ENCODE measurements at places on chromosomes 11 and 22.

- DNase-seq, result no peak
These were observed 735.3 kb upstream of the RAG2 start for GRCh38 chr11:37333345-37333744.

DNA sequence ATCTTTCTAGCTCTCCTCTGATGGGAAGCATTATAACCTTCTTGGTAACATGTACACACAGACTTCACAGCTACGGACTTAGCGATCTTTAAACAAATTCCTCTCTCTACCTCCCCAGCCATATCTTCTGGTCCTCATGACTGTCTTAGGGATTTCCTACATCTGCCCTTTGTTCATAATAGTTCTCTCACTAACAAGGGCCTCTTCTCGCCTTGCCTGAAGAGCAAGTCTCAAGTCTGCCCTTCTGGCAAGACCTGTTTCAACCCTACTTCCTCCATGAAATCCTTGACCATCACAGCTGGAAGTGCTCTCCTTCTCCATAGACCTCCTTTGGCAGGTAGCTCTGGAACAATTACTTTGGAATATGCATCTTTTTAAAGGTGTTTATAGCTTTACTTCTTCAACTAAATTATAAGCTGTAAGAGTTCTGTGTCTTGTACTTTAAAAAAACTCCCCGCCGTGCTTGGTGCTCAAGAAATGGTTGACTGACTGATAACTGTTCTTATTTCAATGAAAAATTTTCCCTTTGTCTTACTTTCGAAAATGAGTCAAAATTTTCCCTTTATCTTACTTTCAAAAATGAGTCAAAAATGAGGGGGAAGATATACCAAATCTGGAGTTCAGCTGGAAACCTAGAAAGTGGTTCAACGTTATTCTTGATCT lies 34.7 kb downstream of the SNX19 start:
- DNase-seq, result no peak

DNA sequence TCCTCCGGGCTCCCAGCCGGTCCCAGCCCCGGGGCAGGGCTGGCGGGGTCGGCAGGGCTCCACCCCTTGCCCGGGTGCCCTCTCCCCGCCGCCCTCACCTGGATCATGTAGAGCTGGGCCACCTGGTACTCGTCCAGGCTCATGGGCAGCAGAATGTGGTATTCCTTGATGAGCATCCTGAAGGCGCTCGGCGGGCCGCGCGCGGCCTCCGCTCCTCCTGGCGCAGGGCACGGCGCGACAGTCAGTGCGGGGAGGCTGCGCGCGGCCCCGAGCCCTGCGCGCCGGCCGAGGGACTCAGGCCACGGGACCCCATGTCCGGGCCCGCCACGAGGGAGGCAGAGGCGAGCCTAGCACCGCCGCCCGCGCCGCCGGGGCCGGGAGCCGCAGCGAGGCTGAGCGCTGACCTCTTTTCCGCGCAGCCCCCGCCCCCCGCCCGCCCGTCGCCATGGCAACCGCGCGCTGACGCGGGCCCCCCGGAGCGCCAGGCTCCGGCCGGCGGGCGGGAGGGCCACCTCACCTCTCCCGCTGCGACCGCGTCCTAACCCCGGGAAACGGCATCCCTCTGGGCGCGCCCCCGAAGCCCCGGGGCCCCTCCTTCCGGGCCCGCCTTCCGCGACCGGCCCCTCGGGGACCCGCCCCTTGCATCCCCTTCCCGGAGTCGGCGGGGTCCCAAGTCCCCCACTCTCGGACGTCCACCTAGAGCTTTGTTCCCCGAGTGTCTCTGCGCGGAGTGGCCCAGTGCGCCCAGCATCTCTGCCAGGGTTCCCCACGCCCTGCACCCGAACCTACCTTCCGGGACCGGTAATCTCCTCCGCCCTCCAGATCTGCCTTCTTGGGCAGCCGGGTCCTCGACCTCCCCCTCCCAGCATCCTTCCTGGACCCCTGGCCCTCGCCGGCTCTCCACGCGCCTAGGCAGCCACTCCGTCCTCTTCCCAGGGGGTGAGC lies 886 bp downstream of the PITPNM1 start:
- peak; percentile 71 for DNase-seq

DNA sequence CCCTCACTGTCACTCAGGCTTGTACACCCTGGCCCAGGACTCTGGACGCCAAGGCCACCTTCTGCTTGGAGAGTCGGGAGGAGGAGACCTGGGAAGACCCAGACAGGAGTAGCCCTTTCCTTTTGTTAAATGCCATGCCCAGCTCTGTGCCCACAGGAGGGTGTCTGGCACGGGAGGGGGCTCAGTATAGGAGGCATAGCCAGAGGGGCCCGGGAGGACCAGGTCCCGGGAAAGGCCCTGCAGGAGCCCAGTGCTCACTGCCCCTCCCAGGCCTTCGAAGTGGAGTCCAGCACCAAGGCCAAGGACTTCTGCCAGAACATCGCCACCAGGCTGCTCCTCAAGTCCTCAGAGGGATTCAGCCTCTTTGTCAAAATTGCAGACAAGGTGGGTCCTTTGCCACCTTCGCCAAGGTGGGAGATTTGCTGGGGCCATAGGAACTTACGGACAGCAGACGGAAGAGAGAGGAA lies 79.0 kb downstream of the MYO7A start:
- peak; percentile 19 for DNase-seq

GRCh38 chr11:86205421-86206336 lies 38.9 kb upstream of the EED start:
- no peak for DNase-seq

DNA sequence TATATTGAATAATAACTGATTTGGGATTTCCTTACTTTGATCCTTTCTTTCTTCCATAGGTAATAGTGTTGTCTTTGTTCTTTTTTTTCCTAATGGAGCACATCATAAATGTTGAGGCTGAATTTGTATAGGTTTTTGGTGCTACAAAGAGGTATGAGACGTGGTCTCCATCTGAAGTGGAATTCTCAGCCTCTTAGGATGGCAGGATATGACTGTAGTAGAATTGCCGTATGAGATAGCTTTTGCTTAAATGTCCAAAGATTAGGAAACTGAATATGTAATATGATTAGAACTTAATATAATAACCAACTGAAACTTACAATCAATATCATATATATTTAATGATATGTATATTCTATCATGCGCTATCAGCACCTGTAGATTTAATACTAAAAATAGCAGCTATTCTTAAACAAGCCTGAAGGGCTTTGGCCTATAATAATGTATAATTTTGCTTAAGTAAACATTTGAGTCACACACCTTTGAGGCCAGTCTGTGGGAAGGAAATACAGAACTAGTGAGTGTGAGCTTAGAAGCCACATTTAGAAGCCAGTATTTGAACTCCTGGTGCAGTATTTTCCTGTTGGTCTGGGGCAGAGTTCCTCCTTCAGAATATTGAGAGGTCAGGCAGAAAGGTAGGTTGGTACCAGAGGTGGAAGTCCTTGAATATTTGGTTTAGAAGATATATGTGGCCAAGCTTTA lies 62.6 kb downstream of the SWAP70 start:
- DNase-seq, result no peak

DNA sequence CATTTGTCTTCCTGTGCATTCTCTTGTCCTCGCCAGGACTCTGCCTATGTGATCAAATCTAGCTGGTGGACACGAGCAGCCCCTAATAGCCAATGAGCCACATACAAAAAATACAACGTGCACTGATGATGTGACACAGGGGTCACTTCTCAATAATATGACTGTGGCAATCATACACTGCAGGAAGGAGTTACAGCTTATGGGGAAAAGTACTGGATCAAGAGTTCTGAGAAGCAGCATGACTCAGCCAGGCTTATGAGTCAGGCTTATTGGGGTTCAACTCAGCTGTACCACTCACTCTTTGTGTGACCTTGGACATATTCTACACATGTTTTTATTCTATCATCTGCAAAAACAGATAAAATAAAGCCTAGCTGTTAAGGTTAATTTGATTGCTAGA lies 889.4 kb upstream of the TENM4 start:
- DNase-seq, result no peak

DNA sequence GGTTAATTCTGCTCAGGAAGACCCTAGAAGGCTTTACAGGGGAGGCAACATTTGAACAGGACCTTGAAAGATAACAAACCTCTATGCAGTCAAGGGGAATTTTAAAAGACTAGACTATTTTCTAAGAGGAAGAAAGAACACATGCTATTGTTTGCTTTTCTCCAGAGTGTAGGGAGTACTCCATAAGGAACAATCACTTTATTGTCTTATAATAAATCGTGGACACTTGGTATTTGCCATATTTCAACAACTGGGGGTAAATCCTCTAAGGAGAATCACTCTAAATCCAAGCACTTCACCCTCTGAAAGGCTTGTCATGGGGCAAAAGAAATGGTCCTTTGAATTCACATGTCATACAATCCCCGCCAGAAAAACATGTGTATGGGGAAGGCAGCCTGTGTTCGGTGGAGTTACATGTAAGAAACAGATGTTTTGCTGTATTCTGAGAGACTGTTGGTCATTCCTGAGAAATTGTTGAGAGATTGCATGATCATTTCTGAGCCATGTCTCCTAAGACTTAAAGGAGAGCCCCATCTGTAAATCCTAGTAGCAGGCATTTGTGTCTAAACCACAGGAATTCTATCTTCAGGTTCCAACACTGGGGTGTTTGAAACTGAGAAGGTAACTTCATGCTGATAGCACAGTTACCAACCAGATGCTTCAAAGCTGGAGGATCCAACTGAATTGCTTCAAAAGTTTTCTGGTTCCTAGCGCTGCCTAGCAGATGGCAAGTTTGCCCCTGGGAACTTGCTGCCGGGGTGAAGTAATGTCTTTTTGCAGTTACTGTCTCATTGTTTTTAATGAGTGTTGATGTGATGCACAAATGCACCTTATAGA lies 66.8 kb downstream of the FZD4 start:
- DNase-seq, result no peak

DNA sequence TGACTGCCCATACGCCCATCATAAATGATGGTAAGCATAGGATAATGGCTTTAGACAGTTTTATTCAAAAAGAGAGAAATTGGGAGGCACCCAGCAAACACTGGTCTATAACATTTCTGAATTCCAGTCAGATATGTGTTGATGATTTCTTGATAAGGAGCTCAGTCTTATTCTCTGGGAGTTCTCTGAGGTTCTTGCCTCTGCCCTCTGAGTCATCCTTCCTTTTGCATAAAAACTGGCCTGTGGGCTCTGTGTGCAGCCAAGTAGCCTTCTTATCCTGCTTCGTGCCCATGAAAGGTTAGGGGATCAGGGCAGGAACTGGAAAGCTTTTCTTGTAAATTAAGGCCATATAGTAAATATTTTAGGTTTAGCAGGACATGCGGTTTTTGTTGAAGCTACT lies 48.9 kb downstream of the FAR1 start:
- DNase-seq, result no peak

- DNase-seq, result no peak
These were observed 37.4 kb upstream of the KCNQ1OT1 start for GRCh38 chr11:2737226-2737590.
